Astrocyte (in vitro differentiated cells and primary cell): ENCODE measurements at places on chromosomes 1 and 21. TPM values are rescaled to one million over a fixed set of nuclear protein-coding genes. Genes with fewer than 3 reads are reported as not detected.

Gene ZBTB8A
- total RNA-seq, result 5.2 and 5.6 TPM in 2 replicates

Gene ARHGEF10L
- 14.2 and 15.7 TPM in 2 replicates for total RNA-seq

Gene CCDC190
- total RNA-seq, result not detected in 2 replicates

Gene MSH4
- total RNA-seq, result 0.34 and 0.43 TPM in 2 replicates

Gene CLCA2
- total RNA-seq, result 0.46 and 0.77 TPM in 2 replicates

Gene RBP7
- total RNA-seq, result 1.0 TPM in 1 of 2 replicates, not detected in the other

Gene ABCA4
- total RNA-seq, result 0.14 and 0.20 TPM in 2 replicates

Gene LAD1
- 0.29 and 1.2 TPM in 2 replicates for total RNA-seq

Gene CSF3R
- total RNA-seq, result 0.20 and 0.22 TPM in 2 replicates

Gene OR2AK2
- total RNA-seq, result not detected in 2 replicates

Gene ST6GALNAC5
- 0.19 and 1.3 TPM in 2 replicates for total RNA-seq

Gene INTS7
- total RNA-seq, result 14.7 and 14.9 TPM in 2 replicates

Gene RGL1
- total RNA-seq, result 9.6 and 10.1 TPM in 2 replicates

Gene LSM10
- total RNA-seq, result 48.9 and 53.5 TPM in 2 replicates

Gene FPGT
- 9.1 and 9.9 TPM in 2 replicates for total RNA-seq
